ENCODE measurements at places on chromosomes 1 and 21. TPM values are rescaled to one million over a fixed set of nuclear protein-coding genes. Genes with fewer than 3 reads are reported as not detected.

DNA sequence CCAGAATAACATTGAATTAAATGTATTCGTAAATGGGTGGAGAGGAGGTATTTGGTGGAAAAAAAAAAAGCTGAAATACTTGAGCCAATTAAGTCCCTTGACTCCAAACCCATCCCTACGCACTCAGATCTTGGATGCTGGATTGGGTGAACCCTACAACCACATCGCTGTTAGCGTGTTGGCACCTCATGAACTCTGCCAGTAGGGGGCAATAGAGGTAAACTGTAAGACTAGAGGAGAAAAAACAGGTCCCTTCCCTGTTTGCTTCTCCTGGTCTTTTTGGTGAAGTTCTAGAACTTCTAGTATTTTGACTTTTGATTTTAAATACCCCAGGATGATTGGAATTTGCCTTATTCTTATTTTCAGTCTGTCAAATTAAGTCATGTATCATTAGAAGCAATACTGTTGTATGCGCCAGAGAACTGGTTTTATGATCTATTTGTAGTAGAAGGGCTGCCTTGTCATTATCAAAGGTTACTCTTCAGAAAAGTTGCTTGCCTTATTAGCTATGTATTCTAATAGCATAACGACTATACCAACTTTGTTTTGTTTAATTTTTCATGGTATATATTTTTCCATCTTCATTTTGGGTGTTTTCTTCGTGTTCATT is 1.9 kb upstream of the OR13G1 start:
- DNase-seq: peak; percentile 1

Gene AMIGO1
- polyA plus RNA-seq: 9.0 TPM

Gene RHD
- polyA plus RNA-seq: 0.51 TPM

Gene C1orf115
- polyA plus RNA-seq: 27.8 TPM

Gene TCHHL1
- polyA plus RNA-seq: not detected

DNA sequence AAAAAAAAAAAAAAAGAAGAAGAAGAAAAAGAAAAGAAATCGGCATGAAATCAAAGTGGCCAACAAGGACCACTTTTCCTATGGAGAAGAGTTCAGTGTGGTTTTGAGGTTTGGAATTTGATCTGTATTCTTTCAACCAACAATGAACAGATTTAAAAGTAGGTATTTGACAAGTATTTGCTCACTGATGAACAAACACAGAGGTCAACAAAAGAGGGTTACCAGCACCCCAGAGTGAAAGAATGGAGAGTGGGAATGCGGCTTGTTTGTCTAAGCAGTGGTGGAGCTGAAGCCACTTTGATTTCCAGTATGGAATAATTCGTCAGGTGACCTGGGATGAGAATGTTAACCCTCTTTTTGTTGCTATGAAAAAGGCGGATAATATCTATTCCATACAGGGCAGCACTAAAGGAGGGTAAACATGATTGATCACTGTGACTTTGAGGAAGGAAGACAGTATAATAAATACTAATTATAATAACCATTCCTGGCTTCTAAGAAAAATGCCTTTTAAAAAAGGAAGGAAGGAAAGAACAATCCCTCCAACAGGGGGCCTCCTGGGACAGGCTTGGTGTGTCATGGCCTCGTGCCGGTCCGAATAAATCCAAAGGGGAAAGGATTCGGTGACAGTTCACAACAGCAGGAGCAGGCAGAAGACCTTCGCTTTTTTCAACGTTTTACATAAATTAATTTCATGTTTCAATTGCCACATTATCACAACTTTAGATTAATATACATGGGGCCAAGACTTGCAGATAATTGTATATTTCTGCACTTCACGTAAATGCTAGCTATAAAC is 37.2 kb upstream of the SIM2 start:
- DNase-seq: no peak

GRCh38 chr1:226092965-226093364 is 30.4 kb downstream of the H3-3A start:
- no peak for DNase-seq

DNA sequence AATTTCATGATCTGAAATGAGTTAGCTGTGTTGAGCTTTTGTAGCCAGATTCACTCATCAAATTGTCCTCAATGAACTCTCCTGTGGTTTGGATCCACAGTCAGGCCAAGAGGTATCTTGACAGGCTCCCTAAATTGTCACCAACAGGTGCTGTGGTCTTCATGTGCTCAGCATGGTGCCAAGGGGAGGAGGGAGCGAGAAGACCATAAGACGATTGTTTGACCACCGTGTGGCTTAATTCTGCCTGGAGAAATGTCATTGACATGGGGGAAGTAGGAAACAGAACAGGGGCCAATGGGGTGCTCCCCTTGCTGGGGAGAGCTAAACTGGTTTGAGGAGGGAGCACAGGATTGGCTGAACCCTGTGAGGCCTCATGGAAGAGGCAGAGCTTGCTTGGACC is 219.3 kb downstream of the KCNJ6 start:
- DNase-seq: no peak

Gene FCRL1
- not detected for polyA plus RNA-seq

GRCh38 chr1:210489491-210489890 is 160.8 kb downstream of the HHAT start:
- no peak for DNase-seq

Gene VWA1
- polyA plus RNA-seq: 65.2 TPM

GRCh38 chr1:94901841-94902240 is 25.1 kb downstream of the CNN3 start:
- DNase-seq: no peak

DNA sequence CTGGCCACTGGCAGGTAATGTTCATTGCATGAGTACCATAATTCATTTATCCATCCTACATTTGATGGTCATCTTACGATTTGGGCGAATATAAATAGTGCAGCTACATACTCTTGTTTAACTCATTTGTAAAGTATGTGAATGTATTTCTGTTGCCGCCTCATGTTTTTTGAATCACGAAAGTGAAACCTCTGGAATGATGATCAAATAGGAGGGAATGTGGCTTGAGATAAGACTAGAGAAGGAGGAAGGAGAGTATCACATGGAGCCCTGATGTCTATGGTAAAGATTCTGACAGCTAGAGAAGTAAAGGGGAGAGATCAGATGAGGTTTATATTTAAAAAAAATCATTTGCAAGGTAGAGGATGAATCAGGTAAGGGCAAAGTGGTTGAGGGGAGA is 8.0 kb downstream of the MRPS14 start:
- DNase-seq: no peak

Gene KRTAP21-2
- not detected for polyA plus RNA-seq

DNA sequence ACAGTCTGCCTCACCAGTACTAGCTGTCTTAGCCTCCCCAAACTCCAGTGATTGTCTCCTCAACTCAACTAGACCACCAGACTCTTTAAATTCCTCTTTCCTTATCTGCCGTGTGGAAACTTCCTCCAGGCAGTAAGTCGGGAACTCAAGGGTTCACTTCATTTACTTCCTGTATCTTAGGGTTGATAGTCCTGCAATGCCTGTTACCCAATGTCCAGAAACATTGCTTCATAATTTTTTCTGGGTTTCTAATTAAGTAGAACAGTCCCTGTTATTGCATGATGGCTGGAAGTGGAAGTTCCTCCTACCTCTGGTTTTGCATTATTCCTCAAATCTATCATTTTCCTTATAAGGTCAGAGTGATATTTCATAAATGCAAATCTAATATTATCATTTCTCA is 60.8 kb upstream of the RNF11 start:
- DNase-seq: no peak

DNA sequence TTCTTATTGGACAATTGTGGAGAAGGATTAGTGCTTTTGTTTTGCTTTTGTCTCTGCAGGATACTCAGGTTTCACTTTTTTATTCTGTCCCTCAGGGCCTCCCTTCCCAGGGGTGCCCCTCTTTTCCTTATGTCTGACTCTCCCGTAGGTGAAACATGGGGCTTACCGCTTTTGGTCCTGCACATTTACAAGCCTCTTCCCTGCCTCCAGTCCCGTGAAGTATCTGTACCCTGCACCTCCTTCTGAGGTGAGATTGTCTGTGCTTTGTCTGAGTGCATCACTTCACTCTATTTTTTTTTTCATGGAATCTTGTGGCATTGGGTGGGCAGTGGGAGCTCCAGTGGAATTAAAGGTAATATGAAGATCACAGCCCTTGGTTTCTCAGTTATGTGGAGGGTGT is 758.1 kb upstream of the TPTE start:
- DNase-seq: no peak

DNA sequence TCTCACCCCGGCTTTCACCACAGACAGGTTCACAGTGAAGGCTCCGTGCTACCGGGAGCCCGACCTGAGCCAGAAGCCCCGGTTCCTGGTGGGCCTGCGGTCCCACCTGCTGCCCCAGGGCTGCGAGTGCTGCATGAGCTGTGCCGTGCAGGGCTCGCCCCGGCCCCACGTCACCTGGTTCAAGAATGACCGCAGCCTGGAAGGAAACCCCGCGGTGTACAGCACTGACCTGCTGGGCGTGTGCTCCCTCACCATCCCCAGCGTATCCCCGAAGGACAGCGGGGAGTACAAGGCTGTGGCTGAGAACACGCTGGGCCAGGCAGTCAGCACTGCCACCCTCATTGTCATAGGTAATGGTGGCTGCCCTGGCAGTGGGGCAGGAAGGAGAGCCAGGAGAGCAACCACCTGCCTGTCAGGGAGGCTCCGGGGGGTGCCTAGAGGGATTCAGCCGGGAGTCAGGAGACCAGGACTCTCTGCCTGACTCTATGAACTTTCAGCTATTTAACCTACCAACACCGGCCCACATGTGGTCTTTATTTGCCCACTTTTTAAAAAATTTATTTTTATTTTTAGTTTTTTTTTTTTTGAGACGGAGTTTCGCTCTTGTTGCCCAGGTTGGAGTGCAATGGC is 36.4 kb downstream of the IGFN1 start:
- no peak for DNase-seq

Gene DBT
- polyA plus RNA-seq: 25.8 TPM

Gene AK4
- 51.6 TPM for polyA plus RNA-seq

Gene PADI3
- polyA plus RNA-seq: not detected

Gene CLCNKA
- 15.6 TPM for polyA plus RNA-seq

- DNase-seq: no peak
Measured at GRCh38 chr1:108811611-108812010, 45.3 kb downstream of the AKNAD1 start.

Gene TRIM58
- polyA plus RNA-seq: 1.4 TPM

GRCh38 chr1:244901400-244902015 is 37.2 kb upstream of the HNRNPU start:
- no peak for DNase-seq

Gene JAK1
- polyA plus RNA-seq: 95.2 TPM

- no peak for DNase-seq
Measured at GRCh38 chr1:4797016-4797410, 142.6 kb downstream of the AJAP1 start.

Measured in right renal pelvis (tissue), 4 donors.